Activated CD4-positive, alpha-beta memory T cell treated with anti-CD3 and anti-CD28 coated beads, Interleukin-2, amount 10 ng/mL, durations not matched to agents 7 days and 5 days (primary cell): ENCODE measurements at places on chromosomes 3 and 15. TPM values are rescaled to one million over a fixed set of nuclear protein-coding genes. Genes with fewer than 3 reads are reported as not detected.

Gene NCK1
- 51.3 TPM for total RNA-seq

GRCh38 chr15:44736181-44736765 lies at the start of gene TRIM69:
Gene TRIM69 (plus strand): TSS chr15:44736528. CDS start chr15:44736705, 177 bp downstream.
- peak within 1 kb of the TSS; percentile 79 for H3K4me3 ChIP-seq
- peak within 1 kb of the TSS; percentile 95 for H3K27ac ChIP-seq
- DNase-seq, result no peak
- H3K4me1 ChIP-seq, result peaks cover 71% of the 10 kb centered on the region
- H3K36me3 ChIP-seq, result peaks cover 31% of the 10 kb centered on the region
- H3K27me3 ChIP-seq, result no peaks in the 10 kb centered on the region

Gene CELF6
- 0.58 TPM for total RNA-seq

Gene TAGLN3
- not detected for total RNA-seq

DNA sequence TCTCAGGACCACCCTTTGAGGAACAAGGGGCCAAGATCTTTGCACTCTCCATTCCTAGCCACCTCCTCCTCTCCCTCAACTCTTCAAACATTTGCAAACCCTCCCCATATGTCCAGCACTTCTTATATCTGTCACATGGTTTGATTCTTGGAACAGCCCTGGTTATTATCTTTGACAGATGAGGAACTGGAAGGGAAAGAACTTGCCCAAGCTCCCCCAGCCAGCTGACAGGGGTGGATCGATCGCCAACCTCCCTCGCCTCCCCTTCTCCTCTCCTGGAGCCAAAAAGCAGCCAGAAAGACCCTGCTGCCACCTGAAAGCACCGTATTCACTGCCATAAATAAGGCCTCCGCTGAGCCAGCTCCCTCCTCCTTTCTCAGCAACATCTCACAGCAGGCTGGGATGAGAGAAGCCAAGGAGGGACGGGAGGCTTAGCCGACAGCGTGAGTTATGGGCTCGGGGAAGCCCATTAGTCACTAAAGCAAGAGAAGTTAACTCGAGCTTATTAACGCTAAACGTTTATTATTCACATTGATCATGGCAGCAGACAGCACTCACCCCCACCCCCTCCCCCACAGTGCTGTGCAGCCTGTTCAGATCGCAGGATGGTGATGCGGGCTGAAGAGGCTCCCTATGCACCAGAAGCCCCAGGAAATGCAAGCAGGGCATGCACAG lies 22.2 kb upstream of the FGD5 start:
- no peak overlapping the region for H3K4me3 ChIP-seq
- H3K4me1 ChIP-seq, result no peaks in the 10 kb centered on the region
- H3K27ac ChIP-seq, result no peak overlapping the region
- no peaks in the 10 kb centered on the region for H3K36me3 ChIP-seq
- DNase-seq, result no peak

DNA sequence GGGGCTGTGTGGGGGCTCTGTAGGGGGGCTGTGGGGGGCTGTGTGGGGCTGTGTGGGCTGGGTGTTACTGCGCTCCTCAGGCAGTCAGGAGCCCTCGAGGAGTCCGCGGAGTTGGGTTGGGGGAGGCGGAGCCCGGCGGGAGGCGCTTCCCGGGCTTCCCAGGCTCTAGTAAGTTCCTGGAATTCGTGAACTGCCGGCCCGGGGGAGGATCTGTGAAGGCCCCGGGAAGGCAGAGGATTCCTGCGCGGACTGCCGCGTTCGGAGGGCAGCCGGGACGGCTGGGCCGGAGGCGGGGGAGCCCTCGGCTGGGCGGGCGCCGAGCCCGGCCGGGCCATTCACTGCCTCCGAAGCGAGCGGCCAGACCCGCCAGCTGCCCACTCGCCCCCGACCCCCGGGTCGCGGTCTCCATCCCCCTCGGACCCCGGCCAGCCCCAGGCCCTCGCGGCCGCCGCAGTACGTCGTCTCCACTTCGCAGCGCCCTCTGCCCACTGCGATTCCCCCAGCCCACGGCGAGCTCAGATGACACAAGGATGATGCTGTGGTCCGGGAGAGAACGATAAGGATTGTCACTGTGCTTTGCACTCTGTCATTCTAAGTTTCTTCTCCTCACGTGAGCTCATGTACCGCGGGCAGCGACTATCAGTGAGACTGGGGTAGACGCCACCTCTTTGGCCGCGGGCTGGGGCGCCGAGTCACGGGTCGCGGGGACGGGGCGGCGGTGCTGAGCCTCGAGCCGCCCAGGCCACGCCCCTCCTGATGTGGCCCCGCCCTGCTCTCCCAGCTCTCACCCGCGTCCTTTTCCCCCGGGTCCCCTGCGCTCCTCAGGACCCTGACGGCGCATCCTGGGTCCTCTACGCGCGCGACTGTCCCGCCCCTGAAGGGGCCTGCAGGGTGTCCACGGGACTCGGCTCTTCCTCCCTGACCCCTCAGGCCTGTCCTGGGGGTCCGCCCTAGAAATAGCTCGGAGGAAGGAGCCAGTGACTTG lies 65.3 kb downstream of the KLF13 start:
- H3K27ac ChIP-seq, result peak overlapping the region; percentile 80
- H3K36me3 ChIP-seq, result peaks cover 21% of the 10 kb centered on the region
- peak; percentile 87 for DNase-seq
- no peaks in the 10 kb centered on the region for H3K27me3 ChIP-seq
- peak overlapping the region; percentile 88 for H3K4me3 ChIP-seq
- H3K4me1 ChIP-seq, result peaks cover 49% of the 10 kb centered on the region

Gene TNFAIP8L3
- total RNA-seq, result not detected

- H3K4me3 ChIP-seq, result peak overlapping the region; percentile 81
- peaks cover 36% of the 10 kb centered on the region for H3K4me1 ChIP-seq
- peak; percentile 24 for DNase-seq
- H3K27me3 ChIP-seq, result no peaks in the 10 kb centered on the region
Measured at GRCh38 chr15:56919609-56920366, 1.3 kb downstream of the TCF12 start.

- no peaks in the 10 kb centered on the region for H3K4me1 ChIP-seq
- no peak overlapping the region for H3K4me3 ChIP-seq
- no peaks in the 10 kb centered on the region for H3K27me3 ChIP-seq
- H3K36me3 ChIP-seq, result no peaks in the 10 kb centered on the region
- no peak for DNase-seq
- H3K27ac ChIP-seq, result no peak overlapping the region
Measured at GRCh38 chr3:31873254-31873820, 107.7 kb downstream of the OSBPL10 start.

- no peak overlapping the region for H3K27ac ChIP-seq
- peaks cover 2% of the 10 kb centered on the region for H3K27me3 ChIP-seq
- H3K4me3 ChIP-seq, result no peak overlapping the region
- DNase-seq, result no peak
- no peaks in the 10 kb centered on the region for H3K36me3 ChIP-seq
Measured at GRCh38 chr15:69127306-69127705, 33.1 kb upstream of the GLCE start.

DNA sequence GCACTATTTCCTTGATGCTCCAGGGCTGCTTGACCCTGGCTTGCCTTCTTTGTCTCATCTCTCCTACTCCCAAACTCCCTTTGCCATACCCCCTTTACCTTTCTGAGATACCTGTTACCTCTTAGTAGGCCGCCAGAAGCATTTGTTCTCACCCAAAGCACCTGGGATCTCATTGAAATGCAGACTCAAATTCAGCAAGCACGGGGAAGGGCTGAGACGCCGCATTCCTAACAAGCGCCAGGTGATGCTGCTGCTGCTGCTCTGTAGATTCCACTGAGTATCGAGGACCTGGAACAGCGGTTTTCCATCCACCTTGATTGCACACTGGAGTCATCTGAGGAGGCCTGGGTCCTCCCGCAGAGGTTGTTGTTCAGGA lies 91.8 kb downstream of the TMEM266 start:
- no peak for DNase-seq
- no peak overlapping the region for H3K4me3 ChIP-seq
- H3K27me3 ChIP-seq, result peaks cover 12% of the 10 kb centered on the region
- no peaks in the 10 kb centered on the region for H3K36me3 ChIP-seq

Gene MESP2
- not detected for total RNA-seq

Gene MYZAP
- 0.18 TPM for total RNA-seq

GRCh38 chr15:73850228-73850627 lies 23.1 kb upstream of the TBC1D21 start:
- no peaks in the 10 kb centered on the region for H3K4me1 ChIP-seq
- no peak overlapping the region for H3K4me3 ChIP-seq
- peaks cover 25% of the 10 kb centered on the region for H3K27me3 ChIP-seq

Gene TTLL13
- total RNA-seq, result 0.45 TPM
